ENCODE measurements at places on chromosomes 6 and 20.

- no peak for DNase-seq
Measured at GRCh38 chr20:4303136-4303535, 287.8 kb upstream of the RNF24 start.

DNA sequence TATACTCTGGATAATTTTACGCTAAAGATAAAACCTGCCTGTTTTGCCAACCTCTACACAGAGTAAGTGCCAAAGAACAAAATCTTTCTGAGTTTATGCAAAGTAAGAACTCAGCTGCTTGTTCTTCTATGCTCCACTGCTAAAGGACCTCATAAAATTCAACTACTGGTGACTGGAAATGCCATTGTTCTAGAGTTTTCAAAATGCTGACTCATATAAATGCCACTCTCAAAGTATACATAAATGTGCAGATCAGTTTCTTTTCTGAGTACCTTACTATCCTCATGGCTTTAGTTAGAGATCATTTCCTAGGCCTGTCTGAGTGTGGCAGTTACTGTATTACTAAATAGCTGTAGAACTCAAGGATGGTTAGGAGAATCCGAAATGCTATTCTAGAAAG is 45.6 kb downstream of the LYRM4 start:
- DNase-seq: no peak

DNA sequence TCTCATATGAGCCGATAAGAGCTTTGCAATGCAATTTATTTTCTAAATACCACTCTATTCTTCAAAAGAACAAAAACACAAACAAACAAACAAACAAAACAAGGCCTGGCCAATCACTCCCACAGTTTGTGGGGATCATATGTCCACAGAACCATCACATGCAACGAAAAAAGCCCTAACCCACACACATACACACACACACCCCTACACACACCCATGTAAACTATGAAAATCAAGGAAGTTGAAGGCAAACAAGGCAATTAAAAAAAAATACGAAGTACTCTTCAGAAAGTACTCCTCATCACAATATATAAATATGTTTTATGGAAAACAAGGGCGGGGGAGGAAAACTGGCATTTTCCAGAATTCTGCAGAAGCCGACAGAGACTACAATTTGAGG is 66.2 kb upstream of the PTGIS start:
- no peak for DNase-seq

DNA sequence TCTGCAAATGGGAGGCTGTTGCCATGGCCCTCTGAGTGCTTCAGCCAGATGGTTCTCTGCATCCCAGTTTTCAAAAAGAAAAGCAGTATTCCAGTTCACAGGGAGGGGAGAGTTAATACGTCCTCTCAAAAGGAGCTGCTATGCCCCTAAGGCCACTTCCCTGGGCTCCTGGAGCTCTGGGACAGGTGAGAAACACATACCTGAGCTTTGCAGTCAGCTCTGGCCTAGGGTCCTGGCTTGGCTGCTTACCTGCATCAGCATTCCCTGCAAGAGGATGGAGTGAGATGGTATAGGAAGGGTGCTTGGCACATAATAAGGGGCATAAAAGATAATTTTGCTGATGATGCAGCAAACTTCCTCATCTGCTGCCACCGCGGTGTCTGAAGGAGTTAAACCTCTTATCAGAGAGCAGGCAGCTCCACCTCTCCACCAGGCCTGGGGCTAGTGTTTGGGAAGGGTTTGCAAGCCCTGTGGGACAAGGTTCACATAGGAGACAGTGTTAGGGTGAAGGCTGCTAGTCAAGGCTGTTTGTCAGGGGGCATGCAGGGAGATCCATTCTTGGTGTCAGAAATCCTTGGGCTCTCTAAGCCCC is 62.7 kb downstream of the SLC24A3 start:
- DNase-seq: no peak

DNA sequence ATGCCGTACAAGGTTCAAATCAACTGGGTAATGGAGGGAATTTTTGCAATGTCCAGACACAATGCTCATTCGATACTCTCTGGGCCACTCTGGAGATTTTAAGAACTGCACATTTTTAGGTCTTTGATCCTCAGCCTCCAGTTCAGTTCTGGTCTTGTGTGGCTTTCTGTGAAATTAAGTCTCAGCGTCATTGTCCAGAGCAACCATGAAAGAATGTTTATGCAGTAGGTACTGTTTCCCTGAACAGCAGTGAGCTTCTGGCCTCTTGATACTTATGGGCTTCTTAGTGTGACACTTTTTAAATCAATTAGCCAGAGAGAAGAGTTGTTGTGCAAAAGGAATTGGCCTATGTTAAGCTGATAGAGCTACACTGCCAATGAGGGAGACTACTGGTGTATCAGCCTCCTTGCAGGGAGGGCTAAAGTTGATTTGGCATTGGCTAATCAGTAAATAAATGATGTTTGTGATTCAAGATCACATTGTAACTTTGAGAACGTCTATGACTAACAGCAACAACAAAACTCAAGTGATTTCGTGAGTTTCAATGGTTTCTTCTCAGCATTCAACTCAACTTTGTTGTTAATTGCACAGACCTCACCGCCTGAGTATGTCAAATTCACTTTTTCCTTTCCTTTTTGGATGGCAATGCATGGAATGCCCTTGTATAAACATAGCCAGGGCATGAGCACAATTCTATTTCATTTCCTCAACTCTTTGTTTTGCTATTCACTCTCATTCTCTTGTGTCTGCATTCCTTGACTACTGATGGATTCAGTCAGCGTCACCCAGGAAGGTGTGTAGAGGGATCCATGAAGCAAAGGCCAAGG is 85.1 kb downstream of the GJA1 start:
- DNase-seq: no peak

All from activated T-helper 1 cell treated with anti-CD3 and anti-CD28 coated beads, Interleukin-2, amount 50 U/mL, for 16 hours (primary cell).